ENCODE measurements at places on chromosomes 3 and 15.

- no peak for DNase-seq
Measured at GRCh38 chr15:39159833-39160232, 421.0 kb upstream of the THBS1 start.

GRCh38 chr3:8776406-8776805 lies 7.0 kb upstream of the OXTR start:
- no peak for DNase-seq

- DNase-seq: no peak
Measured at GRCh38 chr15:69876064-69876940, 221.4 kb downstream of the TLE3 start.

GRCh38 chr3:64184621-64185020 lies 40.6 kb downstream of the PRICKLE2 start:
- DNase-seq: no peak

DNA sequence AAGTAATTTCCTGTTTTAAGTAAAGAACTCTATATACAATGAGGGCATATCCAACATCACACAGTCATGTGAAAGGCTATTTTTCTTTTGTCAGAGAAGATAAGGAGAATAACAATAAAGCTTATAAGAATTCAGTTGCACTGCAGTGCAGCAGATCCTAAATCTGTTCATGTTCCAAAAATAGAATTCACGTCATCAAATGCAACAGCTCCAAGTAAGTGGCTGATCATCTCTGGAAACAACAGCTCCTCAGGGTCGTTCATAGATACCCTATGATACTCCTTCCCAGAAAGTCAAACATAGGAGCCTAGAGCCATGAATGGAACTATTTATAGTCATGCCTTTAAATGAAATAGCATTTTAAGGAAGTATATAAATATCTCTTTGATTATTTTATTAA lies 100.2 kb downstream of the FMN1 start:
- no peak for DNase-seq

GRCh38 chr15:71549091-71549490 lies 261.3 kb upstream of the NR2E3 start:
- DNase-seq: no peak

GRCh38 chr3:143895805-143896204 lies 47.5 kb upstream of the SLC9A9 start:
- no peak for DNase-seq

GRCh38 chr3:169750665-169751064 lies 14.2 kb downstream of the TERC start:
- DNase-seq: no peak

- DNase-seq: no peak
Measured at GRCh38 chr3:112013784-112014143, 15.0 kb downstream of the TAGLN3 start.

DNA sequence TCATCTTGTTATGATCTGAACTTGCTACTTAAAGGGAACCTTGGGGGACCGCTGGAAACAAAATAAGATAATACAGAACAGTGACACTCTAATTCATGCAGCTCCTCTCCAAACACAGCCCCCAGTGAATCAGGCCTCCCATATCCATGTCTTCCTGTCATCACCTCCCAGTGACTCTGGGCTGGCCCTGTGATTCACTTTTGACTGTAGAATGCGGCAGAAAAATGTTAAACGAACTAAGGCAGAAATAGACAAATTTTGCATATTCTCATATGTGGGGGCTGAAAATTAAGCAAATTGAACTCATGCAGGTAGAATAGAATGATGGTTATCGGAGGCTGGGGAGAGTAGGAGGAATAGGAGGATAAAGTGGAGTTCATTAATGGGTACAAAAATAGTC lies 20.2 kb upstream of the GADL1 start:
- DNase-seq: no peak

DNA sequence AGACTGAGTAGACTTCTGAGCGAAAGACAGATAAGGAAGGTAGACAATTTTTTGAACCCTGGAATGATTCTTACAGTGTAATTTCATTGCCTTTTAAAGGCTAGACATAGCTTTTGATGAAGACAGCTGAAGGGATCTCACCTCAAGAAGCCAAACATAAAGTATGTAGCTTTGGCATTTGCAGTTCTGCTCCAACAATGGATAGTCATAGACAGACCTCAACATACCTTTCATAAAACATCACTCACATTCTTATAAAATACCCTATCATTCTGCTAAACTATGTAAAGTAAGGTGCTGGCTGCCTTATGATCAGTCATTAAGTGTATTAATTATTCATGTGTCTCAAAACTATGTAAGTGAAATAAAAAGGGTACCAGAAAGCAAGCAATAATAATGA lies 70.0 kb downstream of the UBE3A start:
- no peak for DNase-seq

- DNase-seq: peak; percentile 41
Measured at GRCh38 chr3:149384911-149385321, 7.5 kb upstream of the TM4SF1 start.

GRCh38 chr15:77807115-77807514 lies 174.4 kb upstream of the LINGO1 start:
- no peak for DNase-seq

DNA sequence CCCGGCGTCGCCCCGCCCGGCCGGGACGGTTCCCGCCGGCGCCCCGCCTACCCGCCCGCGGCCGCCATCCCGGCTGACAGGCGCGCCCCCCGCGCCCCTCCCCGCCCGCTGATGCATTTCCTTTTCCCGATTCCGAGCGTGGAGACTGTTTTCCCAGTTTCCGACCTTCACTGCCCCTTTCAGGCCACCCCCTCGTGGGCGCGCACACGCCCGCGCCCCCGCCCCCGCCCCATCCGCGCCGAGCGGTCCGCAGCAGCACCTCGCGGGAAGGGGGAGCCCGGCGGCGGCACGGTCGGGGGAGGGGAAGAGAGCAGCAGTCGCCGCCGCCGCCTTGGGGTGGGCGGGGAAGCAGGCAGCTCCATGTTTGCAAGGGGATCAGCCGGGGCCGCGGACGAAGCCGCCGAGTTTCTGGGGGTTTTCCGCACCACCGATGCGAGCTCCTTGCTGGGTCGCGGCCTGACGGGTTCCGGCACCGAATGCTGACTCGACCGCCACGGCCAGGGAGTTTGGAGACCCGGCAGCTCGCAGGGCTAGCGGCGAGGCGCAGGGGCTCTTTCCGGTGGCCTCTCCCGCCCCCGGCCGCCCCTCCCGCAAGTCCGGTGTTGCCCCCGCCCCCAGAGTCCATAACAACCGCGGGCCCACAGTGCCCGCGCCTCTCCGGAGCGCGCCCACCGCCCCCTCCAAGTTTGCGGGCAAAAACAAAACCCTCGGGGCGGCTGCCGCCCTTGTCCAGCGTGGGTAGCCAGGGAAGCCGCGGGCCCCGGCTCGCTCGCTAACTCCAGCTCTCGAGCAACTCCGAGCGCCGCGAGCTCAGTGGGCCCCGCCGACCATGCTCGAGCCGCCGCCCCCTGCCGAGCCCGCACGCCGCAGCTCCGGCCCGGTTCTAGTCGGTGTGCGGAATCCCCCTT lies 3.2 kb upstream of the SIN3A start:
- no peak for DNase-seq

GRCh38 chr3:138197058-138197457 lies 10.0 kb downstream of the ARMC8 start:
- no peak for DNase-seq

GRCh38 chr3:86867982-86868381 lies 123.0 kb downstream of the VGLL3 start:
- DNase-seq: no peak

DNA sequence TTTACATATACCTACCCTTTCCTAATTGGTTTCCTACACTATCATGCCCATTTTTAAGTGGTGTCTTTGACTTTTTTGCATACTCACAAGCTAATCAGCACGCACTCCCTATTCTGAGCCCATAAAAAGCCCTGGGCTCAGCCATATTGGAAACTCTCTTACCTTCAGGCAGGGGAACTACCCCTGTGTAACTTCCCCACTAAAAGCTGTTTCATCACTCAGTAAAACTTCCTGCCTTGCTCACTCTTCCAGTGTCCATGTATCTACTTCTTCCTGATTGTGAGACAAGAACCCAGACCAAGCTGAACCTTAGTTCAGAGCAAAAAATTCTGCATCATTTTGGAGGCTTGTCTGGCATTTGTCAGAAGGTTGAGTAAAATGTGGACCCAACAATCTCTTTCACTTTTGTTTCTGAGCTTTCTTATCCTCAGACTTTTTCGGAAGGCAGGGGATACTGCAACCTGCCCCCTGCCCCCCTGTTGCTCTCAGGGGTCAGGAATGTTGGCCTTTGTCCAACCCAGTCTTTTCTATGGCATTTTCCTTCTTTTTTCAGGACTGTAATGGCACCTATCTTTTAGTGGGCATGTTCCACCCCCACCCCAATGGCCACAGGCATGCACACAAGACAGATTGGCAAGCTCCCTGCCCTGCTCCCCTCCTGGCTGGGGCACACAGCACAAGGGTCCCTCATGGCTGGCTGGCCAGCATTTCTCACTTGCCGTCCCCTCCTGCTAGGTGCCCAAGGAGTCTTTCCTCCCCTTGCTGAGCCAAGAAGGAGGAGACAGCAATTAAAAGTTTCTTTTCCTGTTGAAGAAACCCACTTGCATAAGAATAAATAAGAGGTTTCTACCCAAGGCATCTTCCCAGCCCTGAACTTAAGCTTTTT lies 26.3 kb upstream of the TMEM45A start:
- no peak for DNase-seq

DNA sequence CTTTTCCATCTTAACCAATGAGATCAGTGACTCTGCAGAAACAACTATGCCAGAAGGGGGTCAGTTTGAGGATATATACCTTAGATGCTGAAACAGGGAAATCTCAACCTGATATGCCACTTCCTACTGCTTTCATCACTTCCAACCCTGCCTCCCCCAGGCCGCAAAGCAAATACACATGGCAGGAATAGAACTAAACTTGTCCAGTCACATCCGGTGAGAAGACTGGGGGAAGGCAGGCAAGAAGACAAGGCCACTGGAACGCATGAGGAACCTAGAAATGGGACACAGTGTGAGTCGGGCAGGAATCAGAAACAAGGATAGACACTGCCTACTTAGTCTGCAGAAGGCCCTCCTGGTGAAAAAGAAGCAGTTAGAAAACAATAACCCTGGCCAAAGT lies 90.6 kb downstream of the MYO5A start:
- DNase-seq: no peak

DNA sequence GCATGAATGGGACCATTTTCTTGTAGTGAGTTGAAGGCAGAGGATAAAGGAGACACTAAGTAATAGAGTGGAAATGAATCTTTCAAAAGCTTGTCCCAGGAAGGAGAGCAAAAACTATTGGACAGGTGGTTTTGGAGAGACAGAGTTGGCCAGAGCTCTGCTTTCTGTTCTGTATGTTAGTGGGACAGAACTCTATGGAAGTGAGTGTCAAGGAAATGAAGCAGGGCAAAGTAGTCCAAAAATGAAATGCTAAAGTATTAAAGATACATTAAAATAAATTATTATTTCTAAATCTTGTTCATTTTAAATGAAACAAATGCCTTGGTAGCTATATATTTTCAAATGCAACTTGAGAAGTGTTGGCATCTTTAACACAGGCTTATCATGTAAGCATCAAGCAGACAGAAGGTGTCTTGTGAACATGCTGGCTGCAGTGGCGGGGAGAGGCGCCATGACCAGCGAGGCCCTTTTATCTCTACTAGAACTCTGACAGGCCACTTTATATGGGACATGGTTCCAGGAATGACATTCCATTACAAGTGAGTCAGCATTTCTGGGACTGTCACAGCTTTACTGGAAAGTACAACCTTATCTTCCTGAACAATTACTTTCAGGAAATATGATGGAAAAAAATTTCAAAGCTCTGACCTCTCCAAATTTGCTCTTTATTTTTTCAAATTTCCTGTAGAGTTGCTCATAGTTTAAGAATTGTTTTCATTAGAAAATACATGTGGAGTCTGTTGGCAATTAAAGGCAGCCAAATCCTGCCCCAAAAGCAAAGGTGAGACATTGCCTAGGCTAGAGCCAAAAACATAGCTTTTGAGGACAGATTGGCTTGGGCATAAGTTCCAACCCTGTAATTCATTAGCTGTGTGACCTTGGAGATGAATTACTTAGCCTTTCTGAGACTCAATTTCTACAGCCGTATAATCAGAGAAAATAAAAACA lies 106.5 kb downstream of the ECT2 start:
- no peak for DNase-seq

- no peak for DNase-seq
Measured at GRCh38 chr3:58352626-58353025, 19.9 kb downstream of the PXK start.

- peak; percentile 28 for DNase-seq
Measured at GRCh38 chr3:171772427-171773056, 37.7 kb downstream of the PLD1 start.

DNA sequence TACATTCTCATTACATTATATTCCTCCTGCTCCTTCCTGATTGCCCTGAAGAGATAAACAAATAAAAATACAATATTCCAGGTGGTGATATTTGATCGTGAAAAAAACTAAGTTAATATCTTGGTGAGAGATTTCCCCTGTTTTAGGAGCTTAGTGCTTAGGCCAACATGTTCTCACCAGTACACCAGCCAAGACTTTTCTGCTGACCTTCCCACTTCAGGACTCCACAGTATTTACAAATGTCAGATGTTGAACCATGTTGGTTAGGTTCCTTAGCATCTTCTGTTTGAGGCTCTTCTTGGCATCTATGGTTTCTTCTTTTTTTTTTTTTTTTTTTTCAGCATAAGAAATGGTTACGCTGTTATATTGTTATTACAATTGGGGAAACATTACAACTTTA lies 247.0 kb downstream of the IL5RA start:
- DNase-seq: no peak

DNA sequence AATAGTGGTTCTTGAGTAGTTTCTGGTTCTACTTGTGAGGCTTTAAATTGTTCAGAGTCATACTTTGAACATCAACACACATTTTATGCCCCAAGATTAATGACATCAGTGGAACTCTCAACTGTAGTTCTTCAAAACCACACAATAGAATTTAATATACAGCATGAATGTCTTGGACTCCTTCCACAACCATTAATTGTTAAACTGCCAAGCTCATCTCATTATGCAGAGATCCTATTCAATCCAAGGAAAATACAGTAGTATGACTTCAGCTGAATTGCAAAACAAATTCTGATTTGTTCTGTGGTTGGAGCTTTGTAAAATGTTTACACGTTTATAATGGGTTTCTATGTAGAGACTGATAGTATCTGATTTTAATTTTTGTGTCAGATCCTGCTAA lies 199.2 kb upstream of the SLC2A2 start:
- DNase-seq: no peak

- no peak for DNase-seq
Measured at GRCh38 chr3:122358703-122359032, 24.4 kb downstream of the MIX23 start.

- DNase-seq: no peak
Measured at GRCh38 chr3:150291515-150291914, 116.6 kb upstream of the TSC22D2 start.

DNA sequence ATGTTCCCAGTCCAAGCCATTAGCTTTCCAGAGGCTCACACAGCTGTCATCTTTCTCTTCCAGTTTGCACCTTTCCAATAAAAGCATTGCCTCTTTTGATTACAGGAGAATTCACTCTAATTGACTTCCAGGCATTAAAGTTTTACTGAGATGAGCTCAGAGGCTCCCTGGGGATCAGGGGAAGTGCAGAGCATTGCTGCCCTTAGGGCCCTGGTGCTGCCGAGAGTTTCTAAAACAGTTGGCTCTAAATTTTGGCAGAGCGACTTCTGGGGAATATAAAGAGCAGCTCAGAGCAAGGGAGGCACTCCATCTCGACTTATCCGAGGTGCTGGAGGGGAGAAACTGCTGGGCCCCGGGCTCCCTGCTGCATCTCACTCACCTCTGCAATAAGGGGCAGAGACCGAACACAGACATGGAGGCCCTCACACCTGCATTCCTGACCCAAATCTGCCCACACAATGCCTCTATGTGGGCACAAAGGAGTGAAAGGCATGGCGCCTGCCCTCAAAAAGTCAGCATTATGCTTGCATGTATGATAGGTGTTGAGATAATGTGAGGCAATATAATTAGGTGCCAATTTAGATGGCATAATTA lies 61.7 kb downstream of the SCN11A start:
- DNase-seq: no peak

Data from gastrocnemius medialis (tissue), 4 donors.